ENCODE measurements at places on chromosomes 6 and 20. TPM values are rescaled to one million over a fixed set of nuclear protein-coding genes. Genes with fewer than 3 reads are reported as not detected.

Gene DTNBP1
- 9.8 TPM for total RNA-seq

Gene LPA
- total RNA-seq: not detected

Gene IMPG1
- not detected for total RNA-seq

Gene BPI
- total RNA-seq: not detected

Gene ENPP5
- 0.04 TPM for total RNA-seq

Gene EDN3
- total RNA-seq: not detected

Gene METTL24
- not detected for total RNA-seq

Gene POU5F1
- total RNA-seq: not detected

Gene GZF1
- 16.0 TPM for total RNA-seq

Gene TREM2
- not detected for total RNA-seq

Gene WFDC5
- total RNA-seq: not detected

Gene SRF
- 44.3 TPM for total RNA-seq

Gene HIVEP1
- total RNA-seq: 6.6 TPM

Gene RCAN2
- not detected for total RNA-seq

Gene EFCAB8
- not detected for total RNA-seq

Gene CPNE5
- 0.29 TPM for total RNA-seq

Gene HUS1B
- total RNA-seq: 4.2 TPM

Gene RFX6
- total RNA-seq: 0.17 TPM

Gene CFB
- 0.86 TPM for total RNA-seq

Gene LY6G6F
- total RNA-seq: not detected

Gene HCK
- not detected for total RNA-seq

Gene CASS4
- 0.04 TPM for total RNA-seq

Gene TSPYL4
- total RNA-seq: 10.1 TPM

Gene MOG
- not detected for total RNA-seq

Measured in PC-3 (cell line).